ENCODE measurements at places on chromosomes 16 and 17. TPM values are rescaled to one million over a fixed set of nuclear protein-coding genes. Genes with fewer than 3 reads are reported as not detected.
A peak's percentile ranks its signal among the peaks of the same experiment; 100 is the strongest.

NACA2 gene
- total RNA-seq = not detected

ZSCAN10 gene
- total RNA-seq = 0.16 TPM

CA7 gene
- total RNA-seq = not detected

TMIGD1 gene
- total RNA-seq = not detected

LRRC37A2 gene
- 3.1 TPM for total RNA-seq

SKAP1 gene
- 0.42 TPM for total RNA-seq

ITPRIPL2 gene
- 14.8 TPM for total RNA-seq

PRSS33 gene
- not detected for total RNA-seq

EMP2 gene
- total RNA-seq = 25.4 TPM

P2RX1 gene
- total RNA-seq = 0.94 TPM

CD300A gene
- 0.95 TPM for total RNA-seq

HS3ST3A1 gene
- total RNA-seq = 0.13 TPM

SEZ6L2 gene
- 0.17 TPM for total RNA-seq

ATP2A1 gene
- 639 TPM for total RNA-seq

C17orf113 gene
- 0.61 TPM for total RNA-seq

KRTAP2-3 gene
- total RNA-seq = not detected

DNA sequence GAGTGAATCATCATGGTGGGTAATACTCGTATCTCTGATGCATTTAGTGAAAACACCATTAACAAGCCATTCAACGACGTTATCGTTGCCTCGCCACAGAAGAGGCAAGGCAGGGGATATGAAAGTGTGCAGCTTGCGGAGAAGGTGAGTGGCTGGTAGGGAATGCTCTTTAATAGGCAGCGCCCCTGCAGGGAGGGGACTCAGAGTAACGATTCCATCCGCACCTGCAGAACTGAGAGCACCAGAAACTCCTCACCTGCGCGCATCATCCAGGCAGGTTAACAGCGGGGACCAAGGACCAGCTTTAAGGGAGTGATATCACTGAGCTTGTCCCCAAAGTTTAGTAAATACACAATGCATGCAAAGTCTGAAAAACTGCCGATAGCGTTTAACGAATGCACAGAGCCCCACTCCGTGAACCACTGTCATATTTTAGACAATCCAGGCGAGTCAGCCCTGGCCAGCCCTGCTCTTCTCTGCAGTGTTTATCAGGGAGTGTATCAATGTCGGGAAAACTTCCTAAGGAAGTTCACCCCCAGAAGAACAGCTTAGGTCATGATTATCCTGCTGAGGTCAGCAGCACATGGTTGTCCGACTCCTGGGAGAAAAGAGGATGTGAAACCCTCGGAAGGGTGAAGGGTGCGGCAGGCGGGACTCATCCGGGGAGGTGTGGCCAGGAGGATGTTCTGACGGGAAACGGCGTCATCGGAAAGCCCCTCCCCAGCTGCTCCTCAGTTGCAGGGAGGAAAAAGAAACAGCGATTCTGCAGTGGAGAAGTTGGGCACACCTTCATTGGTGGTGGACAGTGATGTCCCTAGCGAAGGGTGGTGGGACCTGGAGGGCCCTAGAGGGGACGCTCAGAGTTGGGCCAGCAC lies 68.5 kb upstream of the DNAH17 start:
- peak overlapping the region; percentile 47 for H3K27ac ChIP-seq
- no peaks in the 10 kb centered on the region for H3K27me3 ChIP-seq
- no peaks in the 10 kb centered on the region for H3K36me3 ChIP-seq
- DNase-seq = peak; percentile 81
- H3K4me3 ChIP-seq = no peak overlapping the region
- H3K4me1 ChIP-seq = no peaks in the 10 kb centered on the region

DNA sequence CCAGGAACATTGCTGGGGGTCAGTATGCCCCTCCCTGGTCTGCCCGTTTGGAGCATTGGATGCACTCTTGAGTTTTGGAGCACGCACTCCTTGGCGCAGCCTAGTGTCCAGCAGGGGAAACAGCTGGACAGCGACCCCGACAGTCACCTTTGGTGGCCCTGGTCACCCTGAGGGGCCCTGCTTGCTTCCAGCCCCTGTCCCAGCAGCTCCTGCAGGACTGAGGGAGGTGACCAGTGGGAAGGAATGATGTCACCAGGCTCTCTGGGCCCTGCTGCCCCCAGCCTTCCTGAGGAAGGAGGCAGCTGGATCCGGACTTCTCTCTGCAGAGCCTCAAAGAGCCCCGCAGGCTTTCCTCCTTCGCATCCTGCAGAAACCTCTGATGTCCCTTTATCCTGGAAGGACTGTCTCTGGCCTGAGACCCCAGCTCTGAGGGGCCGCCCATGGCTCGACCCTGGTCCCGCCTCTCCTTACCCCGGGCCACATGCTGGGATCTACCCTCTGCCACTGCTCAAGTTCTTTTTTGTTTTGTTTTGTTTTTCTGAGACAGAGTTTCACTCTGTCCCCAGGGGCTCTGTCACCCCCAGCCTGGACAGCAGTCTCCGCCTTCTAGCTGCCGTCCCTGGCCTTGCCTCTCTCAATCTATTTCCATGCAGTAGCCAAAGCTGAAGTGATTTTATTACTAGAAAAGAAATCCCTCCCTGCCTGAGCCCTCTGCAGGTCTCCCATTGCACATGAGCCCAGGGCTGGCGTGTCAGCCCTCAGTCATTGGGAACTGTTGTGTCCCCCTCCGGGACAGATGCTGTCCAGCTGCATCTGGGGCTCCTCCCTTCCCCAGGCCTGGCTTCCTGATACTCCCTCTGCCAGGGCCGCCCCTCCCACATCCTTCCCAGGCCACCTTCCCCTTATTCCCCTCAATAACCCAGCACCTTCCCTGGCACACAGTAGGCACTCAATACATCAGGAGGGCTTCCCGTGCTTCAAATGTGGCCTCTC lies 11.6 kb downstream of the ZSCAN10 start:
- peak overlapping the region; percentile 56 for H3K4me3 ChIP-seq
- H3K27ac ChIP-seq = peak overlapping the region; percentile 58
- H3K4me1 ChIP-seq = peaks cover 9% of the 10 kb centered on the region
- no peaks in the 10 kb centered on the region for H3K27me3 ChIP-seq
- DNase-seq = peak; percentile 72

GRCh38 chr16:66004699-66005098 lies 361.8 kb upstream of the CDH5 start:
- H3K4me1 ChIP-seq = no peaks in the 10 kb centered on the region
- no peak for DNase-seq
- no peak overlapping the region for H3K27ac ChIP-seq

DNA sequence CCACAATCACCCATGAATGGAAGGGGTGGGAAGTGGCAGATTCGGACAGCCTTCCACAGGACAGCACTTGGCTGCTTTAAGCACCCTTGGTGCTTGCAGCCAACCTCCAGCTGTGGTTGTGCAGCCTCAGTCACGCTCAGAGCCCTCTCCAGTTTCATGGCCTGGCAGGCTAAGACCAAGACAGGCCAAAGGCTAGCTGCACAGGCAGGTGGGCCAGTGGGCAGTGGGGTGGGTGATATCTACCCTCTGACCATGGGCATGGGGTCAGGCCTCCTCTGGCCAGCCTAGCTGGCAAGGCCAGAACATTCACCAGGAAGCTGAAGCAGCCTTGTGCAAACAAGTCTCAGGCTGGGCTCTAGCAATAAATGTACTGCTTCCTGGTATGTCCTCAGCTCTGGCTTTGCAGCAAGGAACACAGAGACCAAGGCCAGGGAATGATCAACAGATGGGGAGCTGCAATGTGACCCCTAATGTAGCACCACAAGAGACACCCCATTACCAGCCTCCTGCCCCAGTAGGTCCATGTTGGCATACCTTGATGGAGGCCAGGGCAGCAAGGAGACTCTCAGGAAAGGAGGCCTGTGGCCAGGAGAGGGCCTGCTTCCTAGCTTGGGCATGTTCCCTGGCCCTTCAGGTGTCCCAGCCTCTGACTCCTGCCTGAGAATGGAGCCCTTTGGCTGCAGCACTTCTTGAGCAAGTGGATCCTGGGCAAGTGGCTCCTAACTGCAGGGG lies 20.9 kb downstream of the HSD11B2 start:
- H3K4me3 ChIP-seq = no peak overlapping the region
- H3K4me1 ChIP-seq = peaks cover 93% of the 10 kb centered on the region
- H3K27ac ChIP-seq = peak overlapping the region; percentile 68
- DNase-seq = no peak
- no peaks in the 10 kb centered on the region for H3K36me3 ChIP-seq
- no peaks in the 10 kb centered on the region for H3K27me3 ChIP-seq

- H3K4me3 ChIP-seq = no peak overlapping the region
- DNase-seq = no peak
- H3K36me3 ChIP-seq = no peaks in the 10 kb centered on the region
- H3K4me1 ChIP-seq = peaks cover 24% of the 10 kb centered on the region
Observed at GRCh38 chr16:88905563-88905962, 39.1 kb upstream of the PABPN1L start.

- H3K4me3 ChIP-seq = no peak overlapping the region
- H3K27me3 ChIP-seq = no peaks in the 10 kb centered on the region
- no peak overlapping the region for H3K27ac ChIP-seq
- H3K36me3 ChIP-seq = peaks cover 18% of the 10 kb centered on the region
- H3K4me1 ChIP-seq = no peaks in the 10 kb centered on the region
Observed at GRCh38 chr16:3321816-3322215, 16.5 kb downstream of the ZNF75A start.

- no peaks in the 10 kb centered on the region for H3K4me1 ChIP-seq
- H3K27ac ChIP-seq = no peak overlapping the region
- DNase-seq = no peak
Observed at GRCh38 chr17:15124746-15125145, 140.4 kb downstream of the PMP22 start.

- no peaks in the 10 kb centered on the region for H3K27me3 ChIP-seq
- peak; percentile 21 for DNase-seq
Observed at GRCh38 chr17:14605267-14605599, 304.4 kb downstream of the HS3ST3B1 start.

- H3K4me1 ChIP-seq = peaks cover 12% of the 10 kb centered on the region
- no peak for DNase-seq
- H3K36me3 ChIP-seq = no peaks in the 10 kb centered on the region
- no peak overlapping the region for H3K27ac ChIP-seq
- peaks cover 45% of the 10 kb centered on the region for H3K27me3 ChIP-seq
Observed at GRCh38 chr16:68444056-68444657, 4.2 kb downstream of the SMPD3 start.

GRCh38 chr16:88375236-88375975 lies 7.4 kb upstream of the ZNF469 start:
- H3K27ac ChIP-seq = no peak overlapping the region
- H3K36me3 ChIP-seq = no peaks in the 10 kb centered on the region
- peak; percentile 22 for DNase-seq
- H3K4me1 ChIP-seq = no peaks in the 10 kb centered on the region
- no peak overlapping the region for H3K4me3 ChIP-seq

- H3K27ac ChIP-seq = peak overlapping the region; percentile 66
- peak overlapping the region; percentile 25 for H3K4me3 ChIP-seq
- H3K4me1 ChIP-seq = peaks cover 79% of the 10 kb centered on the region
- no peaks in the 10 kb centered on the region for H3K27me3 ChIP-seq
- no peak for DNase-seq
- H3K36me3 ChIP-seq = no peaks in the 10 kb centered on the region
Observed at GRCh38 chr17:4318596-4318995, 47.9 kb downstream of the UBE2G1 start.

- H3K27me3 ChIP-seq = no peaks in the 10 kb centered on the region
- H3K4me3 ChIP-seq = no peak overlapping the region
- no peaks in the 10 kb centered on the region for H3K36me3 ChIP-seq
- H3K27ac ChIP-seq = no peak overlapping the region
- H3K4me1 ChIP-seq = no peaks in the 10 kb centered on the region
Observed at GRCh38 chr16:27779641-27780164, 229.8 kb downstream of the KATNIP start.

- no peaks in the 10 kb centered on the region for H3K4me1 ChIP-seq
- no peak overlapping the region for H3K4me3 ChIP-seq
- DNase-seq = no peak
- H3K27ac ChIP-seq = no peak overlapping the region
- H3K27me3 ChIP-seq = no peaks in the 10 kb centered on the region
Observed at GRCh38 chr17:31788571-31788946, 70.5 kb downstream of the COPRS start.

DNA sequence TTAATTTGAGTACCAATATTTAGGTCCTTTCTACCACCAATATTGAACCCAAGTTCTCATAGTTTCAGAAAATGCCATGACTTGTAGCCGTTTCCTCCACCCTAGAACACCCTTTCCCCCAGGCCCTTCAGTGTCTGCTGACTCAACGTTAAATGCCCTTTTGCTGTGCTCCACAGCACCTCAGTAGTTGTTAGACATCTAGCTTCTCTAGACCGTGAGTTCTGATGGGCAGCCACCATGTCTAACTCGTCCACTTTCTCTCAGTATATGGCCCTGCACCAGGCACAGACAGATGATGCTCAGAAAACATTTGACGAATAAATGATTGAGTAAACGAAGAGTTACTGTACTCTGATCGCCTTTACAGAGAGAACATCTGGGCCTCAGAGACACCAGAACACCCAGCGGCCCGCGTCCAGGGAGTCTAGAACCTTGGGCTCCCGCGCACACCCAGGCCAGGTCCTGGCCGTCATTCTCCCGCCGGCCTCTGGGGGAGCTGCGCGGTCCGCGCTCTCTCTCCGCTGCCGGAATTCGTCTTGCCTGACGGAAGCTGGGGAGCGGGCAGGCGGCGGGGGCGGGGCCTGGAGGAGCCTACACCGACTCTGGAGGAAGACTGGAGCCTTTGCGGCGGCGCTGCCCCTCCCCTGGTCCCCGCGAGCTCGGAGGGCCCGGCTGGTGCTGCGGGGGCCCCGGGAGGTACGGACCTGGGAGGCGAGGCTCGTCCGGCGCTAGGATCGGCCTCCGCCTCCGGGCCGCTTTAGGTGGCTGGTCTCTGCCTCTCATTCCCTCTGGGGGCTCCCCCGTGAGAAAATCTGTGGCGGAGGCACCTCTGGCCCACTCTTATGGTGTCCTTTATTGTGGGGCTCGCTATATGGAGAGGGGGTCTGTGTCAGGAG lies at the start of gene NKIRAS2:
NKIRAS2 (plus strand) TSS at position 582 of the 896 bp plus-strand sequence. CDS start 1,488 bp downstream, outside the sequence.
- peak; percentile 97 for DNase-seq
- H3K36me3 ChIP-seq = peaks cover 30% of the 10 kb centered on the region
- H3K4me1 ChIP-seq = peaks cover 37% of the 10 kb centered on the region
- peak within 1 kb of the TSS; percentile 94 for H3K27ac ChIP-seq
- H3K4me3 ChIP-seq = peak within 1 kb of the TSS; percentile 94

- no peaks in the 10 kb centered on the region for H3K36me3 ChIP-seq
- H3K4me1 ChIP-seq = no peaks in the 10 kb centered on the region
- no peak overlapping the region for H3K4me3 ChIP-seq
- no peak overlapping the region for H3K27ac ChIP-seq
Observed at GRCh38 chr16:17134586-17134985, 336.2 kb downstream of the XYLT1 start.

- no peak overlapping the region for H3K27ac ChIP-seq
- no peaks in the 10 kb centered on the region for H3K4me1 ChIP-seq
- no peaks in the 10 kb centered on the region for H3K36me3 ChIP-seq
Observed at GRCh38 chr16:84446084-84446483, 58.4 kb downstream of the MEAK7 start.

GRCh38 chr17:76004750-76005262 lies 4.2 kb downstream of the CDK3 start:
- DNase-seq = no peak
- peaks cover 4% of the 10 kb centered on the region for H3K36me3 ChIP-seq
- no peak overlapping the region for H3K27ac ChIP-seq
- H3K27me3 ChIP-seq = no peaks in the 10 kb centered on the region
